ENCODE measurements at places on chromosomes 5 and 9.

GRCh38 chr9:4689687-4690104, 10.3 kb downstream of the CDC37L1 start:
- DNase-seq = no peak

DNA sequence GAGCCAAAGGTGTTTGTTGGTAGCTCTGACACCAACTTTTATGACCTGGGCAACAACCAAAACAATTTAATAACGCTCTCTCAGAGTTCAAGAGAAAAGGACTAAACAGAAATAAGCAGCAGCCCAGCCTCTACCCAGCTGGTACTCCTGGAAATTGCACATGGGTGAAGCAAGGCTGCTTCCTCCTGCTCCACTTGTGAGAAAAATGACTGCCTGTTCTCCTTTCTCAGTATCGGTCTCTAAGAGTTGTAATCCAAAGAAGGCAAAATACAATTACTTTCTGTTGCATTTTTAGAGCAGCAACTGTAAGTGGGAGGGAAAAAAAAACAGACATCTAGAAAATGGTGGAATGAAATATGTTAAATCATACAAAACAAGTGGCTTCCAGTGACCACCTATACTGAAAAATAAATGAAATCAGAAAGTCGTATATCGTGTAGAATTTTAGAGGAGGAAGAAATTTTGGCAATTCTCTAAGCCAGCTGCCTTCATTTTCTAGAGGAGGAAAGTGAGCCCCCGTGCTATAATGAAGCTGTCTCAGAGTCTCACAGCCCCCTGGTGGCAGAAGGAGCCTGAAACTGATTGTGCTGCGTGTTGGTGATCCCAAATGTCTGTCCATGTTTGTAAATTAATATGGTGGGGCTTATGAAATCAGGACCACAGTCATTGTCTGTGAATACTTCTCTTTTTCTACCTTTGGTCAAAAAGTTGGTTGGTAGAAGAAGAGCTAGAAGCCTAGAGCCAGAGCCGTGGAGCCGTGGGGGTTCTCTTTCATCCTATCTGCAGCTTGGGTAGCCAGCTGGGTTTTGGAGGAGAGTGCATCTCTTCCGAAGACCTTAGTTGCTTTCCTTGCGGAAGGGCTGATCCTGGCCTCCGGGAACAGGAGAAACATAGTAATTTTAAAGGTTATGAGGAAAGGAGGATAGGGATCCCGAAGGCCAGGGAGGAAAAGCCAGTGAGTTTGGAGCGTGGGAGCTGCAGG, 139.9 kb downstream of the PIP5K1B start:
- DNase-seq = peak; percentile 33

DNA sequence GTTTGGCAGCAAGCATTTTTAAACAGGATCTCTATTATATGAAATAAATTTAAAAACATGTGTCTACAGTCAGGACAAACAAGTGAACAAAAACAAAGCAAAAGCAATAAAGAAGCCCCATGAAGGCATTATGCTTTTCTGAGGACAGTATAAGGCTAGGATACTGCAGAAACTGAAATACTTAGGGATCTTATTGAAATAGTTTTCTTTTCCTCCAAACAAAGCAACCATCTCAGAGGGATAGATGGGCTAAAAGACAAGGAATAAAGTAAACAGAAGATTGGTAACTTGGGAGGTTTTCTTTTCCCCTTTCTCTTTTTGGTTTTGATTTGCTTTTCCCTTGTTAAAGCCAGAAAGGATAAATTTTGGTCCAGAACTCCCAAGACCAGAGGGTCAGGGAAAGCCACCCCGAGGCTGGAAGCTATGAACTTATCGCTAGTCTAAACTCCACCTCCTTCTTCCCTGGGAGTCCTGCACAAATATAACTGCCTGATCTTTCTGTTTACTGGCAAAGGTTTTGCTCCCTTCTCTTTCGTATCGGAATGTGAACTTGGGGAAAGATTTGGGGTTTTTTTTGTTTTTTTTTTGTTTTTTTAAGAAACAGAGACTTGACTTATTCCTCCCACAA, 164.0 kb downstream of the GHR start:
- no peak for DNase-seq

- peak; percentile 83 for DNase-seq
These were observed at the start of gene TESK1 for GRCh38 chr9:35604578-35605350. TSS of gene TESK1 (plus strand) at chr9:35605262. CDS start at chr9:35605620, 358 bp downstream.

DNA sequence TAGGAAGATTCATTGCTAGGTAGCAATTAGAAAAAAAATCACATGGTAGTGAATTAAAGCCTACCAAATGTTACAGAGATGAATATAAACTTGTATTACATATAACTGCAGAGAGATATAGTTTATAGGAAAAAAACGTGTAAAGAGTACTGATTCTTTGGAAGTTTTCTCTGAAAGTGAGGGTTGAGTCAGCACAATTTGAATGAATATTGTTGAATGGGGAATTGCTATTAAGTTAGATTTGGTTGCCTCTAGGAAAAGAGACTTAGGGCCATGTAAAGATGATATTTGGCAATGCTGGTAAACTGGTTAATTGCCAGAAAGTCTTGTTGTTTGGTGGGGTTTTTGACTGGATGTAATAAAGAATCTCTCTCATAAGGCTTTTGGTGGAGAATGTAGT, 37.2 kb upstream of the TAL2 start:
- DNase-seq = no peak

DNA sequence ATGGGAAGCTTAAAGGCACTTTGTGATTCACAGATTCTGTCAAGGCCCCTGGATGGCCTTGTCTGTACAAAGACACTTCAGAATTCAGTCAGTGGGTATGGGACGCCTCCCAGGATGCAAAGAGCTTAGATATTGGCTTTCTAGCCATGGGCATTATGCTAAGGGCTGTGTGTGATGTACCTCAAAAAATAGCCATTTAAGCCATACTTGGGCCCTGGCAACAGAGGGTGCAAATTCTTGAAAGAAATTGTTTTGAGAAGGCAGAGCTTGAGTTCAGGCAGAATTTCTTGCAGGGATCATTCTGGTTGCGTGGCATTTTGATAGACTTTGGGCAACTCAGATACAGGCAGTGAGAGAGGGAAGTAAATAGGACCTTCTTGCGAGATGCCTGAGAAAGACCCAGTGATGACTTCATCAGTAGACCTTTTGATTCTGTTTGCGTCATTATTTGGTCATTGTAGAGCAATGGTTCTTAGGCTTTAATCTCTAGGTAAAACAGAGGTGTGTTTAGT, 3.9 kb downstream of the CYFIP2 start:
- no peak for DNase-seq

DNA sequence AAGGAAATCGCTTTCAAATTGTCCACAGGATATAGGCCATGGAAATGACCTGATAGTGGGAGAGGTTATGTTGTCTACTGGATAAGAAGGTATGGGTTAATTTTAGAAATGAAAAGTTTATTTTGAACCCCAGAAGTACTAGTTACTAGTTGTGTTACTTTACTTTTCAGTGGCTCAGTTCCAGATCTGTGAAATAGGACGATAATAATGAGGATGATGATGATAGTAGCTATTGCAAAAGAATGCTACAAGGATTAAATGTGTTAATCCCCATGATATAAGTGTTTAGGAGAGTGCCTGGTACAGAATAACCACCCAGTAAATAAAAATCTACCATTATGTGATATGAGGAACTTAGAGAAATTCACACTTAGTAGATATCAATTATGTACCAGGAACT, 120.8 kb downstream of the PDE4D start:
- no peak for DNase-seq

GRCh38 chr5:135323701-135324132, 75.3 kb downstream of the MACROH2A1 start:
- DNase-seq = no peak

DNA sequence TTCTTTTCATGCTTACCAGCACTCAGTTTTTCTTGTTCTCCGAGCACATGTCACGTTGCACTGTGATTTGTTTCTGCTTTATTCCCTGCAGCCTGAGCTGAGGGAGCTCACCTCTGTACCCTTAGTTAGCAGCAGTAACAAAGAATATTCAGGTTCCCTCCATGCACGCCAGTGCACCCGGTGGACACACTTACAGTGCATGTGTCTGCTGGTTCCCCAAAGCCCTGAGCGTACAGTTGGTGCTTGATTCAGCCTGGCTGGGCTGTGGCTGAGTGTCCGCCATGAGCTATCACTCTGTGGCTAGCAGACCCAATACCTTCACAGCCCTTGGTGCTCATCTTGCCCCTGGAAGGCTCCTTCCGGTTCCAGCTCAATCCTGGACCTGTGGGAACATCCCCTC, 93.5 kb downstream of the MVB12B start:
- no peak for DNase-seq

DNA sequence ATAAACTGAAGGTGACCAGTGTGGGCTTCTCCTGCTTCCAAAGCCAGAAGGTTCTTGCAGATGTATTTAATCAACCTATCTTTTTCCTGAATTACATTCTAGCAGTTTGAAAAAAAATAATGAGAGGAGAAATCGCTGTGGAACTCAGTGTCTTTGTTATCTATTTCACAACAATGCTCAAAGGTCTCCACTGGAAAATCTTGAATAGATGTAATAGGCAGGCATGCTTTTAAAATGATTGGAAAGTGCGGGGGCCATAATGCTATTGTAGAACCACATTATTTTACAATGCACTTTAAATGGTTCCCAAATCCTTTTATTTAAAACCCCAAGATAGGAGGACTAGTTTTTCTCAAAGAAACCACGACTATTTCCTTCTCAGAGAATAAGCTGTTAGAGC, 23.3 kb downstream of the ENC1 start:
- DNase-seq = no peak

DNA sequence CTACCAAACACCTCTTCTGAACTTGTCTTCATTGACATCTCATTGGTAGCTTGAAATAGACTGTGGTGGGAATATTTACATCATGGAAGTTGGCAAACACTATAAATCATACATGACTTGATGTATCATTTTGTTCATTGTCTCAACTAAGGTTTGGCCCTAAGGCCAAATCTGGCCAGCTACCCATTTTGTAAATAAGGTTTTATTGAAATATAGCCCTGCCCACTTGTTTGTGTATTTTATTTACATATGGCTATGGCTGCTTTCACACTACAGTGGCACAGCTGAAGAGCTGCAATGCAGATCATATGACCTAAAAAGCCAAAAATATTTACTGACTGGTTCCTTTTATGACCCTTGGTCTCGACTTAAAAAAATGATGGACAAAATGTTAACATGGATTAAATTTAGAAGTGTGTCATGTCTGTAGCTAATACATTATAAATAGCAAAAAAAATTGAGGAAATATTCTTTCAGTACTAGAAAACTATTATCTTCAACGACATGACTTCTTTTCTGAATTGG, 22.1 kb downstream of the FAM240B start:
- no peak for DNase-seq

DNA sequence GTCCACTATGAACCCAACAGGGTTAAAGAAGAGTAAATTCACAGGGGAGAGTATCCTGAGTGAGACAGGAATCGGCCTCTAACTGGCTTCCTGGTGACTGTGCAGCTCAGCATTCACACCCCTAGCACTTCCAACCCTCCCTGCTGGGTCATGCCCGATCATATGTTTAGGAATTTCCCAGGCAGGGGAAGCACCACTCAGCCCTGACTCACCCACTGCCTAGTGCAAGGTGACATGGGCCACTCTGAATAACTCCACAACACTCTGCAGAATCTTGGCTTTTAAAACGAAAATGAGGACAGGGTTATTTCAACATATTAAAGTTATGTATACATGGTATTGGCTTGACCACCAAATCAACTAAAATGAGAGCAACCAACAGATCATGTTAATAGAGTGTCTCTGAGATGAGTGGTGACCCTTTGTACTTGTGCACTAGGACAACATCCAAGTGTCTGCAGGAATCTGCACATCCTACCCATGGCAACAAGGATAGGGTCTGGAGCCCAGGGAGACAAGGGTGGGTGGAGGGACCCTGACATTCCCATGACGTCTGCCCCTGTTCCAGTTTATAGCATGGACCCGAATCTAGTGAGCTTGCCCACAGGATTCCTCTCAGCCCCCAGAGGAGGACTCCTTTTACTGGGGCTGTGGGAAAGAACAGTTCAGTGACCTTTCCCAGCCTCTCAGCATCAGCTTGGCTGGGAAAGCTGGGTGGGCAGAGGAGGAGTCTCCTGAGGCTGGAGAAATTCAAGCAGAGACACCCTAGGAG, 485.8 kb downstream of the SEMA5A start:
- no peak for DNase-seq

GRCh38 chr5:112385969-112386368, 33.1 kb downstream of the EPB41L4A start:
- no peak for DNase-seq

GRCh38 chr5:17305017-17305416, 87.6 kb downstream of the BASP1 start:
- DNase-seq = no peak

DNA sequence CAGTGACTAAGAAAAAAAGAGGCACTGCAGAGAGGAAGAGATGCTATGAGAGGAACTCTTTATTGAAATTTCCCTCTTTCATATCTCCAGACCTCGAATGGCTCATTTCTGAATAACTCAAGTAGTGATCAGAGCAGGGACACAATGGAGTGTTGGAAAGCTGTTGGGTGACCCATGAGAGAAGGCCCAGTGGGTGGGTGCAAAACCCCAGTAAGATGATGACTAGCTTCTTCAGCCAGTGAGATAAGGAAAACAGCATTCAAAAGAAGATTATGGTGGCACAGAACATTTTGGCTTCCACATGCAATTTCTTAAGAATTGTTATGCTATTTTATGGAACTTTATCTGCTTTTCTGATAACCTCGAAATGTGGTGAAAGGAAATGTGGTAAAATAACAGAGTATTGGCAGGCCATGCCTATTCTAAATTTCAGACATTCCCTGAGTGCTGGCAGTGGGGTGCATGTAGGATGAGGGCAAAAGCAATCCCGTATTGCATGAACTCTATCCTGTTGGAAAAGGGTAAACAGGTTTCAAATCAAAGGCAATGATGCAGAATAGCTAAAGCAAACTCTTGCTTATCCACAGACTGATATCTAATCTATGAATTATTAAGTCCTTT, 128.0 kb upstream of the KLF9 start:
- DNase-seq = no peak

- no peak for DNase-seq
These were observed 264.5 kb upstream of the ELAVL2 start for GRCh38 chr9:24090566-24090965.

DNA sequence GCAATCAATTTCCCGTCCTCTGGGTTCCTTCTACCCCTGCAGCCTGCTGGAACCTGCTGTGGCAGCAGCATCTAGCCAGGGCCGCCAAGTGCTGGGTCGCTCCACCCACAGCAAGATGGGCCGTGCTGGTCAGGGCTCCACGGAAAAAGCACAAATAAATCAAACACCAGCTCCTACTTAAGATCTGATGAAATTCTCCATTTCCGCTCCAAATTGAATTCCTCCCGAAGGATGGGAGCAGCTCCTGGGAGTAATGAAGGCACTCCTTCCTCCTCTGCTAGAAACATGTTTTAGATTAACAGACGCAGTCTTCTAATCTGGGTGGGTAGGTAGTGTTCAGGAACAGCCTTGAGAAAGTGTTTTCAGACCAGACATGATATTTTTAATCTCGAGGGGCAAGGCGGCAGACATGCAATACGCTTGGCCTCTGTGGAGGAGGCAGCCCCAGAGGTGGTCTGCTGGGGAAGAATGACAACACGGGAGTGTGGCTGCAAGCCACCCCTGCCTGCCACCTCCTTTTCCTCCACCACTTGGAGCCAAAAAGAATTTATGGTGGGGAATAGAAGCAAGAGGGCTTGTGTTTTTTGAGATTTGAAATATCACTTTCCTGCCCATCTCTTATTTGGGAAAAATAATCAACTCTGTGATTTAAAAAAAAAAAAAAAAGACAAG, 194.1 kb downstream of the AOPEP start:
- DNase-seq = no peak
